Neural crest cell (in vitro differentiated cells): ENCODE measurements at places on chromosomes 11 and 22. TPM values are rescaled to one million over a fixed set of nuclear protein-coding genes. Genes with fewer than 3 reads are reported as not detected.

BAD gene
- total RNA-seq: 45.3 and 47.1 TPM in 2 replicates

ALDH3B1 gene
- total RNA-seq: 0.23 and 0.35 TPM in 2 replicates

VSIG10L2 gene
- not detected in 2 replicates for total RNA-seq

CABP7 gene
- not detected in 2 replicates for total RNA-seq

ARHGAP20 gene
- 0.20 and 0.23 TPM in 2 replicates for total RNA-seq

DKK3 gene
- total RNA-seq: 17.6 and 21.0 TPM in 2 replicates

RASSF10 gene
- total RNA-seq: 6.0 and 6.4 TPM in 2 replicates

- DNase-seq: no peak
These were observed 75.7 kb downstream of the JRKL start for GRCh38 chr11:96465512-96465911.

DNA sequence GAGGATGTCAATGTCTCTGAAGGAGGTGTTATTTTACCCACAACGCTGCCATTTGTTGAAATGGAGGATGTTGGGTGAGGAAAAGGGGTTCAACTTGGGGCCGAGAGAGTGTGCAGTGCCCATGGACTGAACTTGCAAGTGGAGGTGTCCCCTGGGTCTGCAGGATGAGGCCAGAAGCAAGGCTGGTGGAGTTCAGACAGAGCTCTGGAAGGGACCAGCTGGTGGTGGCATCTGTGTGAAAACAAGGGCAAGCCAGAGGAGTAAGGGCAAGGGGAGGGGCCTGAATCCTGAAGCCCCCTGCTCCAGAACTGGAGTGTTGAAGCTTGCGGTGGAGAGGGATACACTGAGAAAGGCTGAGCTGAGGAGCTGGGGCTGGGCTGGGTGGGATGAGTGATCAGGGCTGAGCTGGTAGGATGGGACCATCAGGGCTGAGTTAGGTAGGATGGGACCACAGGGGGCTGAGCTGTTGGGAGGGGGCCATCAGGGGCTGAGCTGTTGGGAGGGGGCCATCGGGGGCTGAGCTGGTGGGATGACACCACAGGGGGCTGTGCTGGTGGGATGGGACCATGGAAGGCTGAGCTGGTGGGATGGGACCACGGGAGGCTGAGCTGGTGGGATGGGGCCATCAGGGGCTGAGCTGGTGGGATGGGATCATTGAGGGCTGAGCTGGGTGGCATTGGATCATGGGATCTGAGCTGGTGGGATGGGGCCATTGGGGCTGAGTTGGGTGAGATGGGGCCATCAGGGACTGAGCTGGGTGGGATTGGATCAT lies 13.4 kb upstream of the CTSD start:
- no peak for DNase-seq

GRCh38 chr11:71450939-71451338 lies 2.1 kb upstream of the NADSYN1 start:
- no peak for DNase-seq

DNA sequence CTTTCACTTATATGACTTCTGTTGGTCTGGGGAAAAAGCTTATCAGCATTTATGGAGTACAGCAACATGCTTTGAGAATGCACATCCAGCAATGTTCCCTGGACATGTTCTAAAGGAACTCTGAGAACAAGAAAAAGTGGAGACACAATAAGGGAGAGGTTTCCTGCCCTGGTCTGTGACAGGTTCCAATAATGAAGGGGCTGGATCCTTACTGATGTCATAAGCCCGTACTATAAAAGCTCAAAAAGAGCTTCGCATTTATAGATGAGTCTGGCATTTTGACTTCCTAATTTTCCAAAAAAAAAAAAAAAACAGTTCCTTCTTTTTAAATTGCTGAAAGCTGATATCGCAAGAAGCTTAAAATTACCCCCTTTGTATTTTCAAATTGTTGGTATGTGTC lies 129.1 kb downstream of the MPPED2 start:
- no peak for DNase-seq

DNA sequence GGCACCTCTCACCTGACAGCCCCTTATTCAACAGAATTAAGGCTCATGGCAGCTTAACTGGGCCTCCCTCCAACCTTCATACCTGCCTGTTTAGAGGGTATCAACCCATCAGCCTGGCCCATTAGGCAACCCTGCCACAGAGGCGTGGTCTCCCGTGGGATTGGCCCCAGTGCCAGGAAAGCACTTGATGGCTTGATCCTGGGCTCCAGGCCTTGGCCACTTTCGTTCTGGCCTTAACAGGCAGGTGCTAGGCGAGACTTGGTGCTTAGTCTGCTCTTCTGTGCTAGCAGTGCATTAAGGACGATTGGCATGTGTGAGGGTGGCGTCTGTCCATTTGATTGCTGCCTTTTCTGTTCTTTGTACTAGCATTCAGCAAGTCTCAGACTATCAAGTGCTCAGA lies 75.2 kb downstream of the CABIN1 start:
- no peak for DNase-seq

DNA sequence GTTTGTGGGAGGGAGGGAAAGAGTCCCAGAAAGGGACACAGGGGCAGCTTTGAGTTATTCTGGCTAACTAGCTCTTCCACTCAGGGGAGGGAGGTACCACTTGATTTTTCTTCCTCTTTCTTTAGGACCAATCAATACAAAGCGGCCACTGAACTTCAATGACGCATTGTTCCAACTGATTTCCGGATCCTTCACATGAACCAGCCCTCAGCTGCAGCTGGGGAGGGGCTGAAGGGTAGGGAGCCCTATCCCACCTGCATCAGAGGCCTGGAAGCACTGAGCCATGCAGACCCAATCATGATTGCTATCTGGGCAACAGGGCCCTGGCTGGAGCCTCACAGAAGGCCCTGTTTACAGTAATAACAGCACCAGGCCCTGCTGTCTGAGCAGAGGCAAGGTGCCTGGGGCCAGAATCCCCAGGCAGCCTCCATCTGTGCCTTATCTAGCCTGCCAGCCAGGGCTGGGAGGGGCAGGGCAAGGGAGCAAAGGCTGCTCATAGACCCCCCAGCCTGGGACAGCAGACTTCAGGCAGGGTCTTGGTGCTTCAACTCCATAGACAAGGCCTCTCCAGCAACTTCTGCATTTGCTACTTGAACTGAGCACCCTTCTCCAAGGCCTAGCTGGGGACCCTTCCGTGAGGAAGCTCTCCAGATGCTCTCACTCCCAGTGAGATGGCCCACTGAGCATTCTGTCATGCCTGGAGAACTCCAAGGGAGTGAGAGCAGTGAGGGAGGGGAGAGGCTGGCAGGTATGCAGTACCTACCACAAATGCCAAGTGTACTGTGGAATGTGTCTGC lies 22.5 kb downstream of the CLPB start:
- DNase-seq: peak; percentile 21

DNA sequence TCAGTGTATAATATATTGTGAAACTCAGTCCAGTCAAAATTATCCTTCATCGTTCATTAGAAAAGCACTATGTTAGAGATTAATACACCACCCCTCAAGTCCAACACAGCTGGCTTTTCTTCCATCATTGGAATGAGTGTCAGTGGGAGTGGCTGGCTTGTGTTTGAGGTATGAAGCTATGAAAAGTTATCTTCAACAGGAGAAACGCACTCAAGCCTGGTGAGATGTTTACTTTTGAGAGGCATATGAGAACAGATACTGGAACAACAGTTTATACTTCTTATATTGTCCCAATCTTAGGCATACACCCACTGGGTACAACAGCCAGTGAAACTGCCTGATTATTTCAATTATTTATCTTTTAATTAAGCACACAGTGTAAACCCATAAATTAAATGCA lies 34.3 kb downstream of the PLEKHB1 start:
- no peak for DNase-seq

DNA sequence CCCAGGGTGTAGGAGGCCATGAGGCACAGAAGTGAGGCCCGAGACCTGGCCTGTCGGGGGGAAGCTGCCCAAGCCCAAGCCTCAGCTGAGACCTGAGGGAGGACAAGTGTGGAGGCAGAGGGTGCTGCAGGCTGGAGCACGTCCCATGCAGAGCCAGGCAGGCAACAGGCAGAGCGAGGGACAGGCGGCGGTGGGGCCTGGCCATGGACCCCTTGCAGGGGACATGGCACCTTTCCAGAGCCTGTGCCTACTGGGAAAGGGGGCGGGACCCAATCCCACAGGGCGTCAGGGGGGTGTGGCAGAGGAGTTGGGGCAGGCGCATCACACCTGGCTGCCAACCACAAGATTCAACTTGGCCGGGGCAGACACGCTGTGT lies 4.3 kb downstream of the TNNI2 start:
- DNase-seq: no peak

- DNase-seq: no peak
These were observed 1.3 kb upstream of the ISX start for GRCh38 chr22:35064664-35065063.

DNA sequence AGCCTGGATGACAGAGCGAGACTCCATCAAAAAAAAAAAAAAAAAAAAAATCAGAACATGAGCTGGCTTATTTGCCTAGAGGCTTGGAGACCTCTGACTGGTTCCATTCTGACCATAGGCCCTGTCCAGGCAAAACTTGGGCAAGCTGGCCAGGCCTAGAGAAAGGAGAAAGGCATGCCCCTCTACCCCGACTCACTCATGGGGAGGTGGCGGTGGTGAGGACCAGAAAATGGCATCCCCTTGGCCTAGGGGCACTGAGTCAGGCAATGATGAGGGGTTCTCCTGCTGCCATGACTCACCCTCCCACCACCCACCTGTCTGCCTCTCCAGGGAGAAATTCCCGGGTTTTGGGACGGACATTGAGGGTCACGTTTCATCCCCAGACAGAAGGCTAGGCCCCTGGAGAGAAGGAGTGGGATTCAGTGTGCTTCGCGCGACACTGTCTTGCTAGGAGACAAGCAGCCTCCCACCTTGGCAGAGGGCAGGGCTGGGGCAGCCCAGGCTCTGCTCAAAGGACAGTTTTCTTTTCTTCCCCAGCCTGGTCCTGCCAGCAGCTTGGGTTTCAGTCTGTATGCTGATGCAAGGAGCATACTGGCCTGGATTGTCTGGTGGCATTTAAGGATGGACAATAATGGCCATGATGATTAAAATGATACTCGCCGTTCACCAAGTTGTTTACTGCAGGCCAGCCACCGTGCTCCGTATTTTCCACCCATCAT lies 17.2 kb downstream of the TOB2 start:
- DNase-seq: no peak

GRCh38 chr11:130102301-130103249 lies 32.9 kb downstream of the APLP2 start:
- no peak for DNase-seq

DNA sequence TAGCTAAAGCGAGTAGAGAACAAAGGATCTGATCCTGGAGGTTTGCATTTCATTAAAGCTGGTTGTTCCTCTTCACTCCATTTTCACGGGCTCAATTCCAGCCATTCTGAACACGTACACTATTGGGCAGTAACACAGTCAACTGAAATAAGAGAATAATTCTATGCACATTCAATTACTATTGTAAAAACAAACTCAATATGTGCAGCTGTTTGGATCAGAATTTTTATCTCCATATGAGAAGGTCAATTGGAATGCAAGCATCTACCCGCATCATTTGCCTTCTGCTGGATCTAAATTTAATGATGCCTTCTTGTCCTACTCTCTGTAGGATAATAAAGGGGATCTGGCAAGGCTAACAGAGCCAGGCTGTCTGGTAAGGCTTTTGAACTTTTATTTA lies 562.8 kb upstream of the CCDC179 start:
- DNase-seq: no peak

- no peak for DNase-seq
These were observed 124.9 kb downstream of the MN1 start for GRCh38 chr22:27676545-27677213.

- no peak for DNase-seq
These were observed 154.5 kb downstream of the DBX1 start for GRCh38 chr11:20005747-20006146.

GRCh38 chr11:90558328-90558865 lies 335.5 kb upstream of the CHORDC1 start:
- DNase-seq: no peak

DNA sequence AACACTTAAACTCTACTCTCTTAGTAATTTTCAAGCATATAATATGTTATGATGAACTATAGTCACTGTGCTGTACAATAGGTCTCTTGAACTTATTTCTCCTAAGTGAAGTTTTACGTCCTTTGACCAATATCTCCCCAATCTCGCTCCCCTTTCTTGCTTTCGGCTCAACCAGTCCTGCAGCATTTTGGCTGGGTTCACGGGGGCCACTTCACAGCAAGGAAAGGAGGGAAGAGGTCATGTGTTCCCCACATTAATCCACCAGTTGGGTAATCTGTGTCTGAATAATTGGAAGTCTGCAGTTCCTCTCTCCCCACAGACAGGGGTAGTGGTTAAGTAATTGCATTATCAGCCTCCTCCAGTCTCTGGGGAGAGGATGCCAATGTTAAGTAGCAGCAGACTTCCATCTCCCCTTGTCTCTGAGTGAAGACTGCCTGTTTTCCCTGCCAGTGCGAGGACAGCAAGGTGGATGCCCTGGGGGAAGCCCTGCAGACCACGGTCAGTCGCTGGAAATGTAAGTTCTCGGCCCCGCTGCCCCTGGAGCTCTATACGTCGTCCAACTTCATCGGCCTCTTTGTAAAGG lies 59.2 kb upstream of the CRTAM start:
- DNase-seq: no peak

DNA sequence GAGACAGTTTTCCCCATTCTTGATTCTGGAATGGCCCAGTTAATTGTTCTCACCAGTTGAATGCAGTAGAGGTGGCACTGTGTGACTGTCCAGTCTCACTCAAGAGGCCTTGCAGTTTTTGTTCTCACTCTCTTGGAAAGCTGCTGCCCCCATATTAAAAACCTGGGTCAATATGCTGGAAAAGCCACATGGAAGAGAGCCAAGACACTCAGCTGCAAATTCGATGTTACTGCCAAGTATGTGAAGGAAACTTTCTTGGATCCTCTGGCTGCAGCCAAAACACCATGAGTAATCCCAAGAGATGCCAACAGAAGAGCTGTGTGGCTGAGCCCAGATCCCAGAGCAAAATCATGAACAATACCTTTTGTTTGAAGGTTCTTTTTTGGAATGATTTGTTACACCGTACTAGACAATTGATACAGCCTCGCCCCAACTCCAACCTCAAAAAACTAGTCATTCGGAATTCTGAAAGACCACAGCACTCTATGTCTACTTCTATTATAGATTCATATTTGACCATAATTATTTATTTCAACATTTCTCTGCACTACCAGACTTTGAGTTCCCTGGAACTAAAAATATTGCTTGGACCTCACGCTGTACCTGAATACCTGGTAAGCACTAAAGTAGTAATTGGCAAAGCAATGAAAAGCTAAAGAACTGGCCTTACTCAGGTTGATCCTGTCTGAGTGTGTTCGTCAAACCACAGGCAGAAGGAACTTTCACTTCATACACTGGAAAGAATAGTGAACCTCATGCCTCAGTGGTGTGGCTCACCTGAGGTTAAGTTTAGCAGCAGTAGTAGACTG lies 378.8 kb downstream of the ETS1 start:
- DNase-seq: no peak

DNA sequence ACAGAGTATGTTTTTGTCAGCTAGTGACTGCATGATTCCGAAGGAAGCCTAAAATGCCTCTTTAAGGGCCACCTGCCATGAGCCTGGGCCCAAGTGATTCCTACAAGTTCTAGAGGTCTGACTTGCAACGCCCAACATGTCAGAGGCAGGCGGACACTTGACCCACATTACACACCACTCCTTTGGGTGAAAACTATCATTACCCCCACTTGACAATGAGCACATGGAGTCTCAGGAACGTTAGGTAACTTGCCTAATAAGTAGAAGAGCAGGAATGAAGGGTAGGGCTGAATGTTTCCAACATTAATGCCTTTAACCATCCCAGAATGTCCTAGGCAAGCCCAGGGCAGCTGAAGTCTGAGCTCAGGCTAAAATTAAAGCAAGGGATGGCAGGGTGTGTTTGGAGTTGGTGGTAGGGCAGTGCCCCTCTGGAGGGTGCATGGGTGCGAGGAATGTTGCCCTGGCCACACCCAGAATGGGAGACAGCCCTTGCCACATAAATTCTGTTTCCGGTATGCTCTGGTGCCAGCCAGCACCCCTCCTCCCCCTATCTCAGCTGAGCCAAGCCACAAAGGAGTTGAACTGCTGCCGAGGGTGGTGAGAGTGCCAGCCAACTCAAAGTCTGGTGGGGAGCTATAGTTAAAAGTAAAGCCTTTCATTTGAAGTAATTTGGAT lies 2.5 kb downstream of the PLAAT2 start:
- DNase-seq: no peak
